Epithelial cell of proximal tubule (primary cell): ENCODE measurements at places on chromosomes 13 and 19. TPM values are rescaled to one million over a fixed set of nuclear protein-coding genes. Genes with fewer than 3 reads are reported as not detected.

Gene PROZ
- total RNA-seq: not detected in 2 replicates

Gene CALR
- total RNA-seq: 1,613 and 1,812 TPM in 2 replicates

Gene LILRA6
- not detected in 2 replicates for total RNA-seq

Gene PDE4C
- 0.63 TPM in 1 of 2 replicates, not detected in the other for total RNA-seq

Gene CA11
- 0.22 and 6.6 TPM in 2 replicates for total RNA-seq

Gene SHD
- total RNA-seq: not detected in 2 replicates

Gene VSTM2B
- not detected in 2 replicates for total RNA-seq

Gene AKT1S1
- 25.8 and 34.4 TPM in 2 replicates for total RNA-seq

Gene FGF9
- total RNA-seq: 0.22 and 0.75 TPM in 2 replicates

Gene MCF2L
- 8.0 and 10.8 TPM in 2 replicates for total RNA-seq

Gene SYNGR4
- not detected in 2 replicates for total RNA-seq

Gene C19orf33
- 267 and 305 TPM in 2 replicates for total RNA-seq

Gene GRK1
- 0.06 TPM in 1 of 2 replicates, not detected in the other for total RNA-seq

Gene ZNF442
- 0.17 and 0.36 TPM in 2 replicates for total RNA-seq

Gene SEMA6B
- 0.65 TPM in 1 of 2 replicates, not detected in the other for total RNA-seq

Gene CLIP3
- total RNA-seq: 0.51 and 4.3 TPM in 2 replicates

Gene SIGLEC9
- not detected in 2 replicates for total RNA-seq

Gene ZNF350
- total RNA-seq: 2.7 and 4.3 TPM in 2 replicates

Gene PSMD8
- total RNA-seq: 227 and 369 TPM in 2 replicates

Gene ONECUT3
- not detected in 2 replicates for total RNA-seq

Gene KCNJ14
- 0.06 and 0.07 TPM in 2 replicates for total RNA-seq

Gene DHDH
- 0.07 and 0.35 TPM in 2 replicates for total RNA-seq

Gene SGCG
- not detected in 2 replicates for total RNA-seq

Gene CLEC4M
- total RNA-seq: not detected in 2 replicates

Gene ZNF541
- total RNA-seq: not detected in 2 replicates

Gene KCNC3
- 0.07 and 0.35 TPM in 2 replicates for total RNA-seq

Gene SYNE4
- 4.4 and 5.3 TPM in 2 replicates for total RNA-seq

Gene FLT3
- 0.14 and 0.58 TPM in 2 replicates for total RNA-seq

Gene HSPB6
- 0.14 and 2.0 TPM in 2 replicates for total RNA-seq

Gene ZSCAN18
- total RNA-seq: 23.9 and 40.1 TPM in 2 replicates

Gene CEACAM19
- total RNA-seq: 2.7 and 4.6 TPM in 2 replicates

Gene SIGLEC11
- total RNA-seq: not detected in 2 replicates

Gene PDX1
- not detected in 2 replicates for total RNA-seq

Gene SIGLEC5
- not detected in 2 replicates for total RNA-seq

Gene DACH1
- 0.86 TPM in 1 of 2 replicates, not detected in the other for total RNA-seq

Gene ZNF134
- total RNA-seq: 11.9 and 16.8 TPM in 2 replicates

Gene GPC6
- total RNA-seq: 10.2 and 18.7 TPM in 2 replicates

Gene COG6
- 14.7 and 17.7 TPM in 2 replicates for total RNA-seq

Gene TEX101
- not detected in 2 replicates for total RNA-seq

Gene BICRA
- total RNA-seq: 2.1 and 2.7 TPM in 2 replicates

Gene LGI4
- not detected in 2 replicates for total RNA-seq

Gene ZNF568
- total RNA-seq: 3.3 and 4.3 TPM in 2 replicates

Gene TLE2
- 1.6 and 2.9 TPM in 2 replicates for total RNA-seq

Gene ZNF569
- total RNA-seq: 3.7 and 6.5 TPM in 2 replicates

Gene ZNF90
- 3.6 and 5.9 TPM in 2 replicates for total RNA-seq

Gene IZUMO4
- total RNA-seq: 1.0 and 5.2 TPM in 2 replicates

Gene IFNL1
- total RNA-seq: not detected in 2 replicates

Gene ZNF846
- total RNA-seq: 3.8 and 7.7 TPM in 2 replicates

Gene CRX
- total RNA-seq: not detected in 2 replicates

Gene SBK2
- total RNA-seq: 0.58 and 2.9 TPM in 2 replicates

Gene CGB2
- total RNA-seq: not detected in 2 replicates
